CD14-positive monocyte (primary cell): ENCODE measurements at places on chromosomes 16 and 17. TPM values are rescaled to one million over a fixed set of nuclear protein-coding genes. Genes with fewer than 3 reads are reported as not detected.

DNA sequence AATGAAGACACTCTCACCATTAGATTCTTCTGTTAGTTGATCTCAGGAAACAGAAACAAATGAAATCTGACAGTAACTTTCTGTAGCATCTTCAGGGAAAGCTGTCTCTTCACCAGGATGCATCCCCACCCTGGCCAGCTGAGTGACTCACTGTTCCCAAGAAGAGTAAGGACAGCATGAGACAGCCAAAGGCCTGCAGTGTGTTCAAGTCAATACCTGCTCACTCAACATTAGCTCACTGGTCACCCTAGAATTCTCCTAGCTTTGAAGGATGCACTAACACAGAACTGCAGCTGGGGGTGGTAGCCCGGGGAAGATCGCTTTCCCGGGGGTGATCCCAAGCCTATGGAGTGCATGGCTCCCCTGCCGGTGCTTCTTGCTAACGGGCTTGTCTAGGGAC lies 28.2 kb upstream of the CLEC18B start:
- DNase-seq, result no peak
- peak overlapping the region; percentile 34 for H3K4me3 ChIP-seq
- peak overlapping the region; percentile 15 for H3K27ac ChIP-seq
- no peaks in the 10 kb centered on the region for H3K27me3 ChIP-seq

GRCh38 chr16:75919664-75920063 lies 193.4 kb upstream of the CPHXL start:
- H3K36me3 ChIP-seq, result no peaks in the 10 kb centered on the region
- no peaks in the 10 kb centered on the region for H3K4me1 ChIP-seq
- no peak overlapping the region for H3K27ac ChIP-seq
- DNase-seq, result no peak
- H3K4me3 ChIP-seq, result no peak overlapping the region

DNA sequence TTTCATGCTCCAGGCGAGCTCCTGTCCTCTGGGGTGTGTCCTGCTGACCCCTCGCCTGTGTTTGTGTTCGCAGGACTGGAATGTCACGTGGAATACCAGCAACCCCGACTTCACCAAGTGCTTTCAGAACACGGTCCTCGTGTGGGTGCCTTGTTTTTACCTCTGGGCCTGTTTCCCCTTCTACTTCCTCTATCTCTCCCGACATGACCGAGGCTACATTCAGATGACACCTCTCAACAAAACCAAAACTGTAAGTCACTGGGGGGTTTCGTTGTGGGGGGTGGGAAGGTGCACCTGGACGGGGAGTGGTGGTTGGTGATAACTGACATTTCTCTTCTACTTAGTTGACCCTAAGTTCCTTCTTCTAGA lies 58.3 kb downstream of the ABCC1 start:
- H3K36me3 ChIP-seq, result peaks cover 39% of the 10 kb centered on the region
- DNase-seq, result no peak
- H3K27me3 ChIP-seq, result no peaks in the 10 kb centered on the region
- peaks cover 8% of the 10 kb centered on the region for H3K4me1 ChIP-seq

The MARVELD3 gene
- not detected for polyA plus RNA-seq

The MT1H gene
- polyA plus RNA-seq, result 0.15 TPM in 1 of 2 replicates, not detected in the other

The KIFC3 gene
- polyA plus RNA-seq, result 0.24 TPM

The CACNB1 gene
- polyA plus RNA-seq, result 0.13 TPM
